CD4-positive, alpha-beta T cell treated with Interleukin-15 for 1 hour (primary cell): ENCODE measurements at places on chromosomes 4 and X.

DNA sequence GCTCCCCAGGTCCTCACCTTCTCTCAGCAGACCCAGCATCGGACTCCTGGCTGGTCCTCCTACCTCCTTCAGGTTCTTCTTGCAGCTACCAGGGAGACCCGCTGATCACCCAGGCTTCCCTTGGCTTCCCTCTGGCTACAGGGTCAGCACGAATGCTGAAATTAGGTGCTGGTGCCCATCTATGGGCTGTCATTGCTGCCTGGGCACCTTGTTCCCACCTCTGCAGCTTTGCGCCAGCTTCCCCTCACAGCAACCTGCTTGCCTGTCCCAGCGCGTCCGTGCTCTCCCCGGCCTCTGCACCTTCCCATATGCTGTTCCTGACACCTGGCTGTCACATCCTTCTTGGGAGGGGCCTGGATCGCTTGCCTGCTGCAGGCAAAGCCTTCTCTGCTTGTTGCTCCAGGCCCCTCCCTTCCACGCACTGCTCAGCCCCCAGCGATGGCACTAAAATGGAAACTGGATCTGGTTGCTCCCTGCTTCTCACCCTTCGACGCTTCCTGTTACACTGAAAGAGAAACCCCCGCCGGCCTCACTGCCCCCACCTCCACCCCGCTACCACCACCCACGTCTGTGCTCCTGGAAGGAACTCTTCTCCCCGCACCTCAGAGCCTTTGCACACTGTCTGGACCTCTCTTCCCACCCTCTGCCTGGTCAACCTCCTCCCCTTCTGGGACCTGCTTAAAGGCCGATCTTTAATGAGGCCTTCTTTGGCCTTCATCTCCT is 22.2 kb downstream of the C4orf50 start:
- DNase-seq, result no peak

DNA sequence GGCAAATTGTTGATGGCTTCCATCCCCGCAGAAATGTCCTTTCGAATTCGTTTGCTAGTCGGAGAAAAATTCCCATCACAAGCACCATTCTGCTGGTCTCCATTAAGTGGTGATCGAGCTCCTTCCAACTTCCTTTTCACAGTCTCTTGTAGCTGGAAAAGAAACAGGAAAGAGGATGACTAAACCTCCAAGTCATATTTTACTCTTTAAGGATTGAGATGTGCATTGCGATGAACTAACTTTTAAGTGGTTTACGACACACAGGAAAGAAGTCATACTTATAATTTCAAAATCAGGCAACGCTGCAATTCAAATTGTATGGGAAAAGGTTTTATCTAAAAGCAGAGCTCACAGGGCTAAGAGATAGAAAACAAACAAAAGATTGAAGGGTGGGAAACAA is 225.2 kb downstream of the MGST2 start:
- no peak for DNase-seq

- no peak for DNase-seq
These were observed 166.4 kb upstream of the ATP6AP2 start for GRCh38 chrX:40414335-40414734.

GRCh38 chrX:75596178-75596577 is 73.3 kb upstream of the ZDHHC15 start:
- DNase-seq, result no peak

- no peak for DNase-seq
These were observed 231.3 kb upstream of the CXXC4 start for GRCh38 chr4:104726002-104726401.

DNA sequence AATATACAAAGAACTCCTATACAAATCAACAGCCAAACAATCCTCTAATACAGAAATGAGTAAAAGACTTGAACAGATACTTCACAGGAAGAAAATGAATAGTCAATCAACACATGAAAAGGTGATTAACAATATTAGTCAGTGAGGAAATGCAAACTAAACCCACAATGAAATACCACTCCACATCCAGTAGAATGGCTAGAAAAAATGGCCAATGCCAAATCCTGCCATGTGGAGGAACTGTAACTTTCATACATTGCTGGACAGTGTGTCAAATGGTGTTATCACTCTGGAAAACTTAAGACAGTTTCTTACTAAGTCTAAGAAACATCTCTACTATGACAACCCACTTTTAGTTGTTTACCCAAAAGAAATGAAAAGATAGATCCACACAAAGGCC is 59.5 kb downstream of the NSG1 start:
- no peak for DNase-seq

DNA sequence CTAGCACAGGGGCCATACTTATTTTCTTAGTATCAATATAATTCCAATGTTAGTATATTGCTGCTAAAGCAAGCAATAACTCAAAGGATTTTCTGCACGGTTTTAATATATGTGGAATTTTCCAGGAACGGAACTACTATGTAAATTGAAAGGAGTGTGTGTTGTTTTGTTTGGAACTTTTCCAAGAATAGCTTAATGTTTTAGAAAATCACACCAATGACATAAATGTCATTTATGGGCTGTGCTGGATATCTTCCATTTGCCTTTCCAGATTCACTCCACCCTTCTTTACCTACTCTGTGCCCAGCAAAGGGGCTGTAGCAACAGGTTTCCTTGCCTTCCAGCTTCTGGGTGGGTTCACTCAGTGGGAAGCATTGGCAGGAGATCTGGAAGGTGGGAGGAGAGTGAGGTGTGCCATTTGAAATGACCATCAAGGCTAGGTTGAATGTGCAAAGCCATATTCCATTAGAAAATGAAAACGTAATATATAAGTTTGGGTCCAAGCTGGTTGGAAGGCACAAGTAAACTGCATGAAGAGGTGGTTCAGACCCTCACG is 25.2 kb upstream of the ZFX start:
- DNase-seq, result no peak

GRCh38 chr4:52241916-52242315 is 190.8 kb downstream of the SPATA18 start:
- no peak for DNase-seq

GRCh38 chrX:42602566-42602965 is 175.4 kb downstream of the PPP1R2C start:
- DNase-seq, result no peak

GRCh38 chrX:70166601-70167590 is 10.4 kb upstream of the DGAT2L6 start:
- DNase-seq, result no peak

- DNase-seq, result no peak
These were observed 35.7 kb downstream of the ING2 start for GRCh38 chr4:183540410-183541009.

- DNase-seq, result no peak
These were observed 71.4 kb upstream of the TRAM1L1 start for GRCh38 chr4:117156806-117157205.

DNA sequence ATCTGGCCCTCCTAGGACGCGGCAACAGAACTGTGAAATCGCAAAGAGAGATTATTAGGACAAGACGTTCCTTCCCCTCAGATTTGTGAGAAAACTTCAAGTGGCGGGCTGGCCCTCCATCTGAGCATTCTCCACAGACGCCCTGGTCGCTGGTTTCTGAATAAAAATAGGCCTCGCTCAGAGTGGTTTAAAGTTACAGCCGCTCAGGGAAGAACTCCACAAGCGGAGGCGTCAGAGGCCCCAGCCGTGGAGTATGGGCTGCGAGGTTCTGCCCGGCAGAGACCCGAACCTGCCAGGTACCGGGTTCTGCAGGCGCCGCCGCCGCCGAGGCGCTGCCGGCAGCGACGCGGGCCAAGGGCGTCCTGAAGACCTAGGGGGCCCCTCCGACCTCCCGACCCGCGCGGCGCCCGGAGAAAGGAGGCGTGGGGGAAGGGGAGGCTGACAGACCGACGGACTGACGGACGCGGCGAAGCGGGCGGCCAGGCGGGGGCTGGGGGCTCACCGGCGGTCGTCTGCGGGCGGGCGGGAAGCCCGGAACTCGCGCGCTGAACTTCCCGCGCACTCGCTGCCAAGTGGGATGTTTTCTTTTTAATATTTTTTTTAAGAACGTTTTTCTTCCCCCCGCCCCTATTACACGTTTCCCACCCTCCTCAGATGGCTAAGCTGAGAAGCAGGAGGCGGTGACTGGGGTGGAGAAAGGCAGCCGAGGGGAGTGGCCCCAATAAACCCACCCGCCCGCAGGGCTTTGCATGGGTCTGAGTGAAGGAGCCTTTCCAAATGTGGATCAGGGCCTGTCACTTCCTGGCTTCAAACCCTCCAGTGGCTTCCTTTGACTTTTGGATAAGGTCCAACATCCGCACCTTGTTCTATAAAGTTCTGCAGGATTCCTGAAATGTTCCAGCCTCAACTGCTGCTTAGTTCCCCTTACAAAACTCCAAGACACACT is at the start of gene PABPC4L:
PABPC4L (minus strand) TSS at position 574 of the 946 bp plus-strand sequence. CDS start 770 bp downstream, outside the sequence.
- DNase-seq, result no peak

DNA sequence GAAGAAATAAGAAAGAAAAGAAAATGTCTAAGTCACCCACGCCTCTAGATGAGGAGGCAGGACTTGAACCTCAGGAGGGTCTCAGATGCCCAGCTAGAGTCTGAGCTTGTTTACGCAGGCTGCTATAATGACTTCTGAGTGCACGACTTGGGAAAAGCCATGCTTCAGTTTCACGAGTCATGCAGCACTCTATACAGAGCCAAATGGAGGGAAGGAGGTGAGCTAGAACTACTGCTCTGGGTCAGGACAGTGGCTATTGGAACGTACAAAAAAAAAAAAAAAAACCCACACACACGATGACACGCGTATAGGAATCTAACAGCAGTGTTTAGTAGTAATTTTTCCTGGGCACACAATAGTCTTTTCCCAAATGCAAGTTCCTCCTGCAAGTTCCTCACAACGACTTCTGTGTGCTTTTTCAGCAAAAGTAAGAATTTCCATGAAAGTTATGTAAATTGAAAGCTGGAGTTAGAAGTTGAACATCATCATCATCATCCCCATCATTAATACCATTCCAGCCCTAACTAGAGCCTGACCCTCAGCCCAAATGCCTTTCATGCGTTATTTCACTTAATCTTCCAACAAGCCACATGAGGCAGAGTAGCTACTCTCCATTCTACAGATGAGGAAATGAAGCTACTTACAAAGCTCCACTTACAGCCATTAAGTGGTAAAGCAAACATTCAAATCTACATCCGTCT is 36.6 kb downstream of the IRF2 start:
- no peak for DNase-seq
